Fibroblast of skin of left biceps (primary cell): ENCODE measurements at places on chromosomes 2 and 18.
A peak's percentile ranks its signal among the peaks of the same experiment; 100 is the strongest.

DNA sequence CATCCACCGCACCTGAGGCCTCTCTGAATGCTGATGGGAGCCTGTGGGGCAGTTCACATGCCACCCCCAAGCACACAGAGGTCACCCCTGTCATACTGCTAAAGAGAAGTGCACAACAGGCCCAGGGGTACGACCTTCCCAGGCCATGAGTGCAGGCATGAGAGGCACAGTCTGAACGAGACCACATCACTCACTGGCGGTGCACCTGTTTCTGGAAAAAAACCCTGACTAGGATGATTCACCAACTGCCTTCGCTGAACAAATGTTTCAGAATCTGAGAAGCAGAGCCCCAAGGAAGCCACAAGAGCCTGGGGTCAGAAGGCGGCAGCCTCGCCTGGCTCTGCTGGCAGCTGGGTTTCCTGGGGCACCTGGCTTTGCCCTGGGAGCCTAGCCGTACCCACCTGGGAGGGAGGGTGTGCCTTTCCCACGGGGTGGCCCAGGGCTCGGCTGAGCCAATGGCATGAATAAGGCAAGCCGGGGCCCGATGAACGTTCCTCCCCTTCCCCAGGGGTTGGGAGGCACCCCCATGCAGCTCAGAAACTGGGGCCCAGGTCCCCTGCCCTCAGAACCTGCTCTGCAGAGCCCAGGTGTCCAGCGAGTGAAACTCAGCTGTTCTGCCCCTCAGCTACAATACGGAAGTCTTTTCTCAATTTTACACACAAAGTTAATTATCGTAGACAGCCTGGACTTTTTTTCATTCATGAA is 73.8 kb downstream of the HDAC4 start:
- DNase-seq, result no peak

- DNase-seq, result peak; percentile 15
These were observed 8.7 kb upstream of the RPRD1A start for GRCh38 chr18:36075862-36076587.

GRCh38 chr2:127054996-127055785 is 51.8 kb downstream of the BIN1 start:
- no peak for DNase-seq

- DNase-seq, result peak; percentile 96
These were observed 91.3 kb upstream of the TMEM17 start for GRCh38 chr2:62597323-62597722.

DNA sequence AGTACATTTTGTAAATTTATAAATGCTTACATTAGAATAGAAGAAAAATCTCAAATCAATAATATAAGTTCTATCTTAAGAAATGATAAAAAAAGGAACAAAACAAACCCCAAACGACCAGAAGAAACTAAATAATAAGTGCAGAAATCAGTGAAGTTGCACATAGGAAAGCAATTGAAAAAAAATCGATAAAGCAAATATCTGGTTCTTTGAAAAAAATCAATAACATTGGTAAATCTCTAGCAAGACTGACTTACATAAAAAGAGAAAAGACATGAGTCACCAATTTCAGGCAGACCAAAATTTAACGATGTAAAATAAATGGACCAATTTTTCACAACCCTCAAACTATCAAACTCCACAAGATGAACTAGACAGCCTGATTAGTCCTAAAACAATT is 249.9 kb upstream of the HDAC4 start:
- DNase-seq, result no peak

DNA sequence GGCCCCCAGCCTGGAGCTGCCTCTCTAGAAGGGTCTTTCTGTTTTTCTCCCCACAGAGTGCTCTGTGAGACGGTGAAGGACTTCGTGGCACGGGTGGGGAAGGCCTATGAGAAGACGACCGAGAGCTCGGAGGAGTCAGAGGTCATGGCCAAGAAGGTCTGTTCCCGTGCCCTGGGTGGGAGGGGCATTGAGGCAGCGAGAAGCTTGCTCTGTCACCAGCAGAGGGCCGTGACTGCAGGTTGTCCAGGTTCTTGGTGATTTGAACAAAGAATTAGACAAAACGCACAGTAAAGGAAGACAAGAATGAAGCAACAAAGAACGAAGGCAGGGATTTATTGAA is 93.9 kb downstream of the DGKD start:
- no peak for DNase-seq

DNA sequence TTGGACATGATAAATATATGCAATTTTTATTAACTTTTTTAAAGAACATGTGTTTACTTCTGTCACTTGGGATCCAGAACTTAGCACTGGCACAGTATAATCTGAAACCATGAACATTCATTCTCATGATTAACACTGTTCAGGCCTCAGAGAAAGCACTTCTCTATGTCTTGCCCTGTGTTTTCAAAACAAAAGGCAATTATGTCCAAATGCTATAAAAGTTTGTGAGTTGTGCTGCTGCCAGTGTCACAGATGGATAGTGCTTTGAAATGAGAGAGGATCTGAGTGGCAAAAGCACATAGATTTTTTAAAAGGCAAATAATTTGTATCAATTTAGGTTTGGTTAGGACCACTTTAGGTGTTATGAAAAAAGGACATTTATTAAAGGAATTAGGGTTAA is 470.5 kb upstream of the FAM98A start:
- no peak for DNase-seq

DNA sequence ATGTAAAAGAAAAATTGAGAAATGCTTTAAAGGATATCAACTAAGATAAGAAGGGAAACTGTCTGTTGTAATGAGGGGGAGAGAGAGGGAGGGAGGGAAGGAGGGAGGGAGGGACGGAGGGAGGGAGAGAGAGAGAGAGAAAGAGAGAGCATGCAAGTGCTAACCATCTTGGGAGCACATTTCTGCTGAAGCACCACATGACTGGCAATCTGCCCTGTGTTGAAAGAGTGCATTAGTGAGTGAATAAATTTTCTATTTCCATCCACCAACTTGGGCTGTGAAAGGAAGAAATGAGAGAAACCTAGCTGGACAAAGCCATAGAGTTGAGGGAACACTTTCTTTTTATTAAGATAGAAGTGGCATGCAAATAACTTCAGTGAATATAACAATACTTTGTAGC is 110.7 kb downstream of the TMX3 start:
- peak; percentile 20 for DNase-seq

- peak; percentile 64 for DNase-seq
These were observed 112.5 kb downstream of the ATL2 start for GRCh38 chr2:38264396-38265221.

DNA sequence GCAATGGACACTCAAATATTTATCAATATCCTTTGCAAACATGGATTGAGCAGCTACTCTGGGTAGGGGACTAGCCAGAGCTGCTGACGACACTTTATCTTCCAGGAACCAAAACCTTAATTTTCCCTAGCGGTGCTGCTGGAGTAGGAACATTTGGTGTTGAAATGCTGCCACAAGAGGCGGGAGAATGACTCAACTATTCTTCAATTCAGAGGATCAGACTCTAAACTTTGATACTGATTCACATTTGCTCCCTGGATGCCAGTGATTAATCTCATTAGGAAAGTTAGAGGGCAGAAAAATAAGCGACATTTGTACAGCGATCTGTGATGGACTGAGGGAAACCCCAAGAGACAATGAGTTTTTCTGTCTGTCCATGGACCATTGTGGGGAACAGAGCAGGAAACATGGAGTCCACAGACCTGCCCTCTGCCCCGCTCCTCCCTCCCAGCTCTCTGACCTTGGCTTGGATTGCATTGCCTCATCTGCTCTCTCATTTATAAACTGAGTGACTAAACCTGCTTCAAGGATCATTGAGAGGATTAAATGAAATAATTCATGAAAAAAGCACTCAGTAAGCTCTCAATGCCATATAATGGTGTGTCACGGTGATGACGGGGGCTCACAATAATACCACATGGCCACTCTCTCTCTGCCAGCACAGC is 12.6 kb upstream of the EPB41L3 start:
- no peak for DNase-seq

DNA sequence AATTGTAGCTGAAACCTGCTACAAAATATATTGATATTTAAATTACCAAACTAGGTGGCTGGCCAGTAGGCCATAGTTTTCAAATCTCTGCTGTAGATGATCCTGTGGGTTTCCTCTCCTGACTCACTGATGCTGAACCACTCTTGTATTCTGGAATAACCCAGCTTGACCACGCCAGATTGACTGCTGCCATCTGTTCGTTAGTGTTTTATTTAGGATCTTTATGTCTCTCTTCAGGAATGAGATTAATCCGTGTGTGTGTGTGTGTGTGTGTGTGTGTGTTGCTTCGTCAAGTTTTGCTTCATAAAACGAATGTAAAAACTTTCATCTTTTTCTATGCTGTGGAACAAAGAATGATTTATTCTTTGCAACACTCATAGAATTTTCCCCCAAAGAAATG is 187.1 kb downstream of the DYSF start:
- DNase-seq, result no peak

DNA sequence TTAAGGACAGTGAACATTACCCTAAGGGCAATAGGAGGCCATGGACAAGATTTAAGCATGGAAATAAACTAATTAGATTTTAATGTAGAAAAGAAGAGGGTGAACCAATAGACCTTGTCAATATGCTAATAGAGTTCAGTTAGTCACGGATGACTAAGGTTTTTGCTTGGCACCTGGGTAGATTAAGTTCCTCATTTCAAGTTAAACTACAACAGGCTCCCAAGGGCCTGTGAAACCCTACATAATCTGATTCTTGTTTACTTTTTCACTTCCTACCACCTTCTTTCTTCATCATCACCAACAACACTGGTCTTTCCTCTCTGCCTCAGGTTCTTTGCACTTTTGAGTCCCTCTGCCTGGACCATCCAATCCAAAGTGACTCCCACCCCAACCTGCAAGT is 14.8 kb downstream of the SP110 start:
- DNase-seq, result no peak

DNA sequence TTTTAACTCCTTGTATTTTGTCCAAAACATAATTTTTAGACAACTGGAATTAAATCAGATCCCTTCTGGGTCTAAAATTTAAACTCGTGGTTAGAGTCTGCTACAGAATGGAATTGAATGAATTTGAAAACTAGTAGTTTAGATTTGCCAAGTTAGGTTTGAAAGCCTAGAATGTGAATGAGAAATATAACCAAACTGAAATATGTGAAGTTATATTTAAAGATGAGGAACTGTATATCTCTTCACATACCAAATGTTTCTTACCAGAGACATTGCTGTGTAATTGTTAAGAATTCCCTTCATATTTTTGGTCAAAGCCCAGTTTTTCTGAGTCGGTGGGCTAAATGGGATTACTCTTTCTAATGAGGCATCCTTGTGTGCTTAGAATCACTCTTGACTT is 74.2 kb downstream of the LPIN1 start:
- no peak for DNase-seq

GRCh38 chr18:6370410-6370809 is 44.3 kb downstream of the L3MBTL4 start:
- no peak for DNase-seq

- no peak for DNase-seq
These were observed 7.2 kb downstream of the RBFA start for GRCh38 chr18:80041424-80041823.
